ENCODE measurements at places on chromosomes 11 and 22. TPM values are rescaled to one million over a fixed set of nuclear protein-coding genes. Genes with fewer than 3 reads are reported as not detected.

Gene ISX
- not detected for polyA plus RNA-seq

Gene CDC42BPG
- 0.35 TPM for polyA plus RNA-seq

Gene FHIP1B
- polyA plus RNA-seq: 15.9 TPM

Gene IRAG1
- polyA plus RNA-seq: 70.6 TPM

DNA sequence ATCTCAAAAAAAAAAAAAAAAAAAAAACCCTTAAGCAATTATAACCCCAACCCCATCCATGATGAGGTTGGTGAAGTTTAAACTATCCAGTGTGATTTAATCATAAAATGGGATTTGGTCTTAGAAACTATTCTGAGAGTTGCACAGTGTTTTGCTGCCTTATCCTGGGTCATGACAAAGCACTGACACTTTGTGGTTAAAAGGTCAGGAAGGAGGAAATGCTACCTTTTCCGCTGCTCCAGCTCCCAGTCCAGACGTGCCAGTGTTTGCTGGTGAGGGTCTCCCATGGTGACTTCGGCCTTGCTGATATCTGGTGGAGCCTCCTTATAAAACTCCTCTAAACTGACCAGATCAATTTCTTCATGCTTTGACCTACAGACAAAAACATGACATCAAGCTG is 14.5 kb downstream of the THOC5 start:
- no peak for DNase-seq

DNA sequence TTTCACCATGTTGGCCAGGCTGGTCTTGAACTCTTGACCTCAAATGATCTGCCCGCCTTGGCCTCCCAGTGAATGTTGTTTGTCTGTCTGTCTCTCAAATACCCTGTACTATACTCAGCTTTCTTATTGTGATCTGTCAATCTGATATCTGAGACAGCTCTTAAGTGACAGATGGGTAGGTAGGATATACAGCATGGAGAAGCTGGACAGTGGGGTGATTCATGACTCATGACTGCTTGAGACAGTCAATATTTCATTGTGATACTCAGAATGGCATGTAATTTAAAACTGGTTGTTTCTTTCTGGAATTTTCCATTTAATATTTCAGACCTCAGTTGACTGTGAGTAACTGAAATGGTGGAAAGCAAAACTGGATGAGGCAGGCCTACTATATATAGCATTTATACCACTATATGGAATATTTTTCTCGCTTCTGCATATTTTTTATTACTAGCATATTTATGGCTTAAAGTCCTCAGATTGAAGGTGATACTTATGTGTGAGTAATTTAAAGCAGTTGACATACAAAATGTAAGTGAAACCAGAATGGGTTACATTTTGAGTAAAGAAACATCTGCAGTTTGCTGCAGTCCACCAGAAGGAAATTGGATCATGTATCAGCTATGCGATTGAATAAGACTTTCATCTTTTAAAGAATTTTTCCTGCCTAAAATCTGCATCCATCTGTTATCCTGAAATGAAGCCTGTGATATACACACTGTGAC is 22.3 kb downstream of the ARHGAP42 start:
- DNase-seq: no peak

- no peak for DNase-seq
Measured at GRCh38 chr11:95571718-95572260, 217.8 kb downstream of the FAM76B start.

GRCh38 chr11:126216526-126217305 is 5.1 kb downstream of the FAM118B start:
- no peak for DNase-seq

GRCh38 chr11:17568944-17569343 is 21.9 kb downstream of the OTOG start:
- no peak for DNase-seq

DNA sequence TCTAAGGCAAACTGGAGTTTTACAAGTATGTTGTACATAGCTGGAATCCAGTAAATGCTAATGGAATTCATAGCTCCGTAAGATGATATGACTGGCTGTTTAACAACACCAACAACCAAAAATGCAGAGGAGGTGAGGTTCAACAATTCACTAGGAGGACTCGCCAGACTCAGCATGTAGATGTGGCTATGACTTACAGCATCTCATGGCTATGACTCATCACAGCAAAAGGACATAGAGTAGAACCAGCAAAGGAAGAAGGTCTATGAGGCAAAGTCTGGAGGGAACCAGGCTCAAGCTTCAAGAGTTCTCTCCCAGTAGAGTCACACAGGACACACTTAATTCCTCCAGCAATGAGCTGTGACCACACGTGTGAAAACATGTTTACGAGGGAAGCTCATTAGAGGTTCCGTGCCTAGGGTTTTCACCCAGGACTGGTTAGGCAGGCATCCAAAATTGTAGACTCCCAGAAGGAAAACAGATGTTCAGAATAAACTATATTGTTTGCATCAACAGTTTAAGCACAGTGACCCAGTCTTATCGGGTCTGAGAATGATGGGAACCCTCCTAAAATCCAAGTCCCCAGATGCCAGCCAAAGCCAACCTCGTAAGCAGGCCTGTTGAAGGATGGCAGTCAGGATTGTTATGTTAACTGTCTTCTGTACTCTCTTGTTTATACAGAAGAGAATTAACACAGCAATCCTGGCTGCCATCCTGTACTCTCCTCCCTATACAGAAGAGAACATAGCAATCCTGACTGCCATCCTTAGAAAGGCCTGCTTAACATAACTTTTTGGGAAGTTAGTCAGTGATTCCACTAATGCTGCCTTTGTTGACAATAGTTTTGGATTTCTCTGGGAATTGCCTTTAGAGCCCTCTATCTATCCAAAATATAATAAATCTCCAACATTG is 116.6 kb downstream of the LARGE1 start:
- no peak for DNase-seq

DNA sequence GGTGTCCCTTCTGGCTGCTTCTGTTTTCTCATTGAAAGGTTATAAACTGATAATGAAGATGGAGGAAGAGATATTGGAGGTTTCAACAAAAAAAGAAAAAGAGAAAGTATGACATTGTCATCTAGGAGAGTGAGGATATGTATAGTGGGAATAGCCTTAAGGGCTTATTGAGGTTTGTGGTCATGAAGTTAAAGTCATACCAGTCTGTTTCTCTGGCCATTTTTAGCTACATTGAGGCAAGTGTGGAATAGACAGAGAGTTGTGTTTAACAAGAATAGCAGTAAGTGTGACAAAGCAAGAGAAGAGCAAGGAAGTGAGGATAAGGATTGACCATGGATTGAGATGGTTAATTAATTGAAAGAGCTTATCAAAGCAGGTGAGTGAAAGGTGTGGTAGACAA is 110.4 kb downstream of the ELP4 start:
- no peak for DNase-seq

- peak; percentile 38 for DNase-seq
Measured at GRCh38 chr11:61139387-61139786, 21.8 kb downstream of the VPS37C start.

- peak; percentile 79 for DNase-seq
Measured at GRCh38 chr11:46272816-46273427, 4.5 kb upstream of the CREB3L1 start.

- no peak for DNase-seq
Measured at GRCh38 chr11:75469785-75470405, 36.9 kb upstream of the KLHL35 start.

DNA sequence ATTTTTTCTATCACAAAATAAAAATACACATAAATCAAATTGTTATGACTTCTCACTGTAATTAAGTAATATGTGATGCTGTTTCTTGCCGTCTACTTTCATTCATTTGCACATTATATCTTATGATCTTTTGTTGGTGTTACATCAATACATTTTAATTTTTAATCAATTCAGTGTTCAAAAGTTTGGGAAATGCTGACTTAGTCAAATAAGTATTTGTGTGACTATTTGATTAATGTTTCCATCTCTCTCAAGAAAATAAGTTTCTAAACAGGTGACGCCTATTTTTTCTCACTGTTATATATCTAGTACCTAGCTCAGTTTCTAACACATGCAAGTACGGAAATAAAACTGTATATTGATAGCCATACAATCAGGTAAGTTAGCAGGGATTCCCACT is 329.5 kb upstream of the KIRREL3 start:
- no peak for DNase-seq

DNA sequence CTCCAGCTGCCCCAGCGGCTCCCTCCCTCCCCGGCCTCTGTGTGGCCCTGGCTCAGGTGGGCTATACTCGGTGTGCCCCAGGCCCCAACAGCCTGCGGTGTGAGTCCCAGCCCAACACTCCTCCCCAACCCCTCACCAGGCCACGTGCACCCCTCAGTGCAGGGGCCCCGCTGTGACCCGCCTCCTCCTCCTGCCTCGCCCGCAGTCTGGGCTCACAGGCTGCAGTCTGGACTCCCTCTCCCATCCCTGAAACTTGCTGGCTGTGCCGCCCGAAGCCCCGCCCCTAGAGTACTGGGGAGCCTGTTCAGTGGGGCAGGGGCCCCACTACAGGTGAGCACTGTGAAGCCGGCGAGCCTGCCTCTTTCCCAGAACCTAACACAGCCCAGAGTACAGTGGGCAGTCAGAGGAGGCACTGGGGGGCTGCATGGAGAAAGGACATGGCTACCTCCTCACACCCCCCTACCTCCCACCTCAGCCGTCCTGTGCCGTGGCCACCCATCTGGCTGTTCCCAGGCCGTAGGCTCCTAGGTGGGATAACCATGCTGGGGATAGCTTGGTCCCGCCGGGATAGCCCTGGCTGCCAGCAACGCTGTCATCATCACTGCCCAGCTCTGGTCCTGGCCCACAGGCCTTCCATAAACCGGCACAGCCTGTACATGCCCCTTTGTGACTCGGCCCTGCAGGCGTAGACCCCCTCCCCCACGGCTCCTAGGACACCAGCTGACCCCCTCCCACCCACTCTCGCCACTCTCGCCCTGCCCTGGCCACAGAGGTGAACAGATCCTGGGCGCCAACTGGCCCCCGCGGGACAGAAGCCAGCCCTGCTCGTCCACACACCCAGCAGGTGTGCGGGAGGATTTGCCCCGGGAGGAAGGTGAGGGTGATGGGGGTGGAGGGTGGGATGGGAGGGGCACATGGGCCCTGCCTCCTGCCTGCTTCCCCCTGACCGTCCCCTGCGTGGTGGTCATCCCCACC is 29.7 kb downstream of the CELSR1 start:
- no peak for DNase-seq

DNA sequence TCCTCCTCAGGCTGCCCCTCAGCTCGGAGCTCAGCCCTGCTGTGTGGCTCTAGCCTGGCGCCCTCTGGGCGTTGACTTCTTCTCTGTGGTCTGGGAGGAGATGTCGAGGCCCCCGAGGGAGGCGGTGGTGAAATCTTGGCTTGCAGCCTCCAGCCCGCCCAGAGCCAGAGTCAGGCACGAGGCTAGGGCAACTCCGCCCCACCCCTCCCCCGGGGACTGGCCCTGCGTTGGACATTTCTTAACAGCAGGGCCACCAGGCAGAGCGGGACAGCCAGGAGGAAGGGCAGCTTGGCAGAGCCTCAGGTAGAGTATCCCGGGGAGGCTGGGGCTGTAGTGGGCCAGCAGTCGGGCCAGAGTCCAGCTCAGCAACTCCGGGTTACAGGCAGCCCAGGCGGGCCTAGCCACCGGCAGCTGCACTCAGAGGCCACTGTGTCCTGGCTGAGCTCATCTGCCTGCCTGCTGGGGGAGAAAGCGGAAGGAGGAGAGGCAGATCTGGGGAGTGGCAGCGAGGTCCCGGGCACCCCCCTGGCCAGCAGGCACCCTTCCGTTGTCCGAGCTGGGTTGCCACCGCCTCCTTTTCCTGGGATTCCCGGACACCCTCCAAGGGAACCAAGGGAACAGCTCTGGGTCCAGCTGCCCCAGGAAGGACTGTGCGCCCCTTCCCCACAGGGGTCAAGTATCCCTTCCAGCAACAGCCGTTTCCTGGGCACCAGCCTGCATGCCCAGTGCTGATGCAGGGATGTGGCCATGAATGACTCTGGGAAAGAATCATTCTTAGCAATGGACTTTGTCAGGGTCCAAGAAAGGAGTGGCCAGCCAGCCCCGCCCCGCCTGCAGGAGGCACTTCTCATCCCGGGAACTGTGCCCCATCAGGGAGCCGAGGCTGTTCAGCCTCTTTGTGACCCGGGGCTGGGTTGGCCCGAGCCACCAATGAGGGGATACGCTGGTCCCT is at the start of gene ALDH3B1:
Gene ALDH3B1 (plus strand): TSS at position 238 of the 952 bp plus-strand sequence. CDS start 4,971 bp downstream, outside the sequence.
- DNase-seq: peak; percentile 82

DNA sequence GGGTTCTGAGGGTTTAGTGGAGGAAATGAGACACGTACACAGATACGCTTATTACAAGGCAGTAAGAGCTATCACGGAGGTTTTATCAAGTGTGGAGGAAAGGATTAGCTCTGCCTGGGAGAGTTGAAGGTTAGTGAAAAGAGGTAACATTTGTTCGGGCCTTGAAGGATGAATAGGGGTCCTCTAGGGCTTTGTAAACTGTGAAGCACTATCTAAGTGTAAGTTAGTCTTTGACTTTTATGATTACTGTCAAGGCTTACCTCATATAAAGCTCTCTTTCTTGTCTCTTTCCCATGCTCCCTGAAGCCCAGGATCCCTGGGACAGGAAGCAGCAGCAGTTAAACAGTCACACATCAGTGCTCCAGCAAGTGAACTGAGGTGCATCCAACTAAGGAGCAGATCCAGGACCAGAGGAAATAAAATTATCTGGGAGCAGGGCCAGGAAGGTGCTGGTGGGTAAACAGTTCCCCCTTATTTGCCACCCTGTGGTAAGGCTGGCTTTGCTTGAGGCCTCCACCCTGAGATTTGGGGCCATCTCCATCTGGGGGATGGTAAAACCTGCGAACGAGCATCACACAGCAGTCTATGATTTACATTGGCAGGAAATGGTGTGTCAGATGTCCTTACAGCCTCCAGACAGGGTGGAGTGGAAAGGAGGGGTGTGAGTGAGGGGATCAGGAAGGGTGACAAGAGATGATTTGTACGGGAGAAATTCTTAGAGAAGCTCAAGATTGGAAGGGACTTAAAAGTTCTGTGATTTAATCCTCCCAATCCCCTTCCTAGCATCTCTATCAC is 27.2 kb downstream of the GVQW3 start:
- DNase-seq: no peak

DNA sequence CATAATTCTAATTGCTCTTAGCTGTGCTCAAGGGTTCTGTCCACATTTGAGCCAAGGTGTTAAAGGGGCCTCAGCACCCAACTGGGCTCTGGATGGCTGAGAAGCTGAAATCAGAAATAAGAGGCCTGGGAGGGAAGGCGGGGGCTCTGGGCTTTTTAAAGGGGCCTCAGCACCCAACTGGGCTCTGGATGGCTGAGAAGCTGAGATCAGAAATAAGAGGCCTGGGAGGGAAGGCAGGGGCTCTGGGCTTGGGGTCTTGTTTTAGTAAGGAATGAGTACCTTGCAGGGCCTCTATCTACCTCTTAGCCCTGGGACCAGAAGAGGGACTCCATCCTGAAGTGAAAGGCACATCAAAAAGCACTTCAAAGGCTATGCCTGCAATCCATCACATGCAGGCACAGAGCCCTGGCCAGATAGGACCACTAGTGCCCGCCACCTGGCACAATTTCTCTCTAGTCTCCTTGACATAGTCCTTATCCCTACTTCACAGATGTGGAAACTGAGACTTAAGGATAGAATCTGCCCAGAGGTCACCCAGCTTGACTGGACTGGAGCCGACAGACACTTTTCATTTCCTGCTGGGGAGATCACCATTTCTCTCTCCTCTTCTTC is 35.6 kb downstream of the DKK3 start:
- DNase-seq: no peak

Data from ovary (tissue), 10 donors.